ENCODE measurements at places on chromosomes 3 and 15.

DNA sequence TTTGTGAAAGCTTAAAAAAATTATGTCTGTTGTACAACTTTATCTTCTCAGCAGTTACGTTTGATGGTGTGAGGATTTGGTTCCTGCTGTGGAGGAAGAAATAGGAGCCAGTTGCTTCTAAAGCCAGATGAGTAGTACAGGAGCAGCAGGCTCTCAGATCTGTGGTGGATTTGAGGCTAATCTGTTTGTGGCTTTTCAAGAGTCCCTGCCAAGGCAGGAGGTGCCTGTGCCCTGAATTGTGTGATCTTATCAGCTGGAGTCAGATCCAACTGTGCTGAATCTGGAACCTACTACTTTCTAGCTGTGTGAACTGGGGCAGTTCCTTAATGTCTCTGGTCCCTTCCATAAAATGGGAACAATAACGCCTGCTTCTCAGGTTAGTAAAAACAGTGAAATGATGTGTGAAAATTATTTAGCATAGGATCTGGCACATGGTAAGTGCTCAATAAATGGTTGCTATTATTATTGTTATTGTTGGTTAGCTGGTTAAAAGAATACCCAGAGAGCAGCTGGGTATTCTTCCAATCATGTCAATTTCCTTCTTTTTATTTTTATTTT, 7.7 kb downstream of the CLDN11 start:
- no peak for DNase-seq

- peak; percentile 69 for DNase-seq
Measured at GRCh38 chr3:39447637-39448483, 19.6 kb upstream of the MOBP start.

DNA sequence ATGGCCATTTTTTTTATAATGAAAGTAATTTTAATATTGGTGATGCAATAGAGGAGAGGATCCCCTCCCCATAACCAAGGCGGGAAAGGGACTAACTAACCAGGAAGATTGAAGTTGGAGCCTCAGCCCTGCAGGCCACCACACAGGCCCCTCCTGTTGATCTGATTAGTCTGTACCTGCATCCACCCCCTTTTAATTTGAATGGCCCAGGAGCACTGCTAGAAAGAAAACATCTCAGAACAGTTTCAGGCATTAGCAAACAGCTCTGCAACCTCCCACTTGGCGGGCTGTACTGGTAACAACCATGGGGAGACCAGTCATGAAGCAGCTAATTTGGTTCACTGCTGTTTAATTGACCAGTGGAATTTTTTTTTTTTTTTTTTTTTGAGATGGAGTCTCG, 10.3 kb downstream of the CAV3 start:
- no peak for DNase-seq

DNA sequence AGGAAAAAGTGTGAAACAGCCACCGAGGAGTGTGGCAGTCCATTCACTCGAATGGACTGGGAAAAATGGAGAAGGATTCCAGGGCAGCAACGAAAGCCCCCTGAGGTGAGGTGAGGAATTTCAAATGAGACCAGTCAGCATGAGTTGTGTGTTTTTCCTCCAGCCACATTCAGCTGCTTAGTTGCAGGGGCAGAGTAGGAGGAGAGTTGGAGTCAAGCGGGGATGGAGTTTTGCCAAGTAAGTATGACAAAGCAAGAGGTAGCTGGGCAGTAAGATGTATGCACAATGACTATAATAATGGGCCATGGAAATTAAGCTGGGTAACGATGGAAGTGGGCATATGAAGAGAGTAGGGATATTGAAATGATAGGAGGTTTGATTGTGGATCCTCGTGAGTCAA, 64.4 kb downstream of the CCDC54 start:
- DNase-seq, result no peak

DNA sequence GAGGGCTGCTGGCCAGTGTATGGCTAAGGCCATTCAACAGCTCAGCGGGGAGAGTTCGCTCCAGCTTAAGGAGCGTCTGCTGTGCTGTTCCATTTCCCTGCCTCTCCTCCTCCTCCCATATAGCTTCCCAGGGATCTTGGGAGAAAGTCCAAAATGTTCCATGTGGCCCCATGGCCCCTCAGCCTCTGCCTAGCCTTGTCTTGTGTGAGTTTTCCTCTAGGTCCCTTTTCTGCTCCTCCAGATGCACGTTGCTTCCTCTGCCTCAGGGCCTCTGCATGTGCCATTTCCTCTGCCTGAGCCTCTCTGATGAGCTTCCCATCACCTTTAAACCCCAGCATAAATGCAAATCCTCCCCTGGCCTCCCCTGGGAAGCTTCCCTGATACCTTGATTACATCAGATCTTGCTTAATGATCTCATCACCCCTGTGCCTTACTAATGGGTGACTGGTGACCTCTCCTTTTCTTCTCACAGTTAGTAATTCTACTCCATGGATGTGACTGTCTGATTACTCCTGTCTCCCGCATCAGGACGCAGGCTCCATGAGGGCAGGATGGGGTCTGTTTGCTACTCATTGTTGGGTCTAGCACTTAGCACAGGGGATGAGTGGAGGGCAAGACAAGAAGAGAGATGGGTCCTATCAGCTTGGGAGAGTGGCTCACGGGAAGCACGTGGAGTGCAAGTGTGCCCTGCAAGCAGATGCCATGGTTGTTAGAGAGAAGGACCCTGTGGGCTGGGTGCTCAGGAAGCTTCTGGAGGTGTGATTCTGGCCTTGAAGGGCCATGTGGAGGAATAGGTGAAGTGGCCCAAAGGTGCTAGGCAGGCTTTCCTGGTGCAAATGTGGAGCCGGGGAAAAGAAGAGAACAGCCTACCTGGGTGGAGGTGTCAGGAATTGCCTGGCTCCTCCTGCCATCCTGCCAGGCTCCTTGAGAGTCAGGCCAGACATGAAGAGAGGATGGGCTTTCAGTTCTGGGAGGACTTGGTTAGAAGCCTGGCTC, 23.8 kb downstream of the ITGA11 start:
- no peak for DNase-seq
